ENCODE measurements at places on chromosomes 11 and 22. TPM values are rescaled to one million over a fixed set of nuclear protein-coding genes. Genes with fewer than 3 reads are reported as not detected.

- H3K27ac ChIP-seq, result peak overlapping the region; percentile 75
- peak overlapping the region; percentile 96 for H3K4me3 ChIP-seq
- peak; percentile 88 for DNase-seq
- H3K4me1 ChIP-seq, result peaks cover 40% of the 10 kb centered on the region
- no peaks in the 10 kb centered on the region for H3K36me3 ChIP-seq
Observed at GRCh38 chr11:59172345-59173079, 580 bp downstream of the DTX4 start.

DNA sequence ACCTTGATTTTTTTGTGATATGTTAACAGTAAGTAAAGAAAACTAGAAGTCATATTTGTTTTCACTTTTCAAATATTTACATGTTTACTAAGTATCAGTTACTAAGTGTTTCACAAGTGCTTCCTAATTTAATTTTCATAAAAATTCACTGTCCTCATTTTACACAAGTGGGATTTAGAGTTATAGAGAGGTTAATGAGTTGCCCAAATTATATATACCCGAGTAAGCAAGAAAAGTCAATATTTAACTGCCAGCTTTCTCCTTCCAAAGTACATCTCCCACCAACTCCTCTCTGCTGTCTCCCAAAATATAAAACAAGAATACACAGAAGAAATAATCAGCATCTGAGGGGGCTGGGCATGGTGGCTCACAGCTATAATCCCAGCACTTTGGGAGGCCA lies 896.7 kb upstream of the ANO3 start:
- H3K36me3 ChIP-seq, result no peaks in the 10 kb centered on the region
- no peak overlapping the region for H3K27ac ChIP-seq
- no peaks in the 10 kb centered on the region for H3K4me1 ChIP-seq
- no peaks in the 10 kb centered on the region for H3K27me3 ChIP-seq
- DNase-seq, result no peak
- H3K4me3 ChIP-seq, result no peak overlapping the region

The PNPLA3 gene
- 2.3 TPM for total RNA-seq

DNA sequence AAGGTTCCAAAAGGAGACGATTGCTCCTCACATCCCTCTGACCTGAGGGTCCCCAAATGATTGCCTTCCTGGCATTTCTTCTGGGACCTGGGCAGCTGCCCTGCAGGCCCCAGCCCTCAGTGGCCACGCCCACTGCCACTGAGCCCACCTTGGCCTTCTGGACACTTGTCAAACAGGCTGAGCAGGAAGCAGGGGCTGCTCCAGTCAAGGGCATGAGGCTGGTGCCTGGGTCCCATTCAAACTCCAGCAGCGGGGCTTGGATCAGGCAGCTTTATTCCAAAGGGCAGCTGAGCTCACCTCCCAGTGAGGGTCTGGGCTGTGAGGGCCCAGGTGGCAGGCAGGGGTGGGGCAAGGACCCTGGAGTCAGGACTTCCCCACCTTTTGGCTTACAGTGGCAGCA lies 13.6 kb downstream of the KCTD17 start:
- H3K27ac ChIP-seq, result no peak overlapping the region
- no peak overlapping the region for H3K4me3 ChIP-seq
- H3K36me3 ChIP-seq, result peaks cover 18% of the 10 kb centered on the region

GRCh38 chr11:67285541-67286498 lies 3.3 kb upstream of the ANKRD13D start:
- peak overlapping the region; percentile 81 for H3K4me3 ChIP-seq
- DNase-seq, result peak; percentile 89
- peaks cover 94% of the 10 kb centered on the region for H3K4me1 ChIP-seq
- H3K27me3 ChIP-seq, result no peaks in the 10 kb centered on the region
- H3K36me3 ChIP-seq, result peaks cover 62% of the 10 kb centered on the region

The CCT8L2 gene
- total RNA-seq, result not detected

The DMC1 gene
- total RNA-seq, result 0.80 TPM

DNA sequence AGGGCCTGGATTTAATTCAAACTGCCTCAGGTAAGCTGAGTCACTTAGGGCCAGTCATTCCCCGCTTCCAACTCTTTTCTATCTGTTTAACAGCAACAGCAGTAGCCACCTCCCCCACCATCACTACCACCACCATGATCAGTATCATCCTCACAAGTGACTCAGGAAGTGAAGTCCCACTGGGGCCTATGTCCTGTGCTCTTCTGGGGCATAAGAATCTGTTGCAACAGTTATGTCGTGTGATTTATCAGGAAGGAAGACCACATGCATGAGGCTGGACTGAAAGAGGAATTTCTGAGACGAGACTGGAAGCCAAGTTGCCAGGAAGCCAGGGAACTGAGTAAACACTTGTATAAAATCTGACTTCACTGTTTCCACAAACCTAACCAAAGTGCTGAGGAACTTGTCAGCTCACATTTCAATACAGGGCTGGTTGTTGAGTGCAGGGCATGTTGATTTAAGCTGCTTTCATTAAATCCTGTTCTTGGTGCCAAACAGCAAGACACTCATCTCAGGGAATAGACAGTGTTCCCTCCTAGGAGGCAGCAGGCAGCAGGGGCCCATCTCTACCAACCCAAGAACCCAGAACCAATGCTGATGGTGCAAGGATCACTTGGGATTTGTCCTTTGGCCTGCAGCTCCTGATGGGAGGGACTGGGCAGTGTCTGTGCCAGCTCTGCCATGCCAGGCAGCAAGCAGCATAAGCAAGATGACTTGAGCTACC lies 226.7 kb upstream of the NARS2 start:
- H3K36me3 ChIP-seq, result no peaks in the 10 kb centered on the region
- peak overlapping the region; percentile 67 for H3K27ac ChIP-seq
- no peak overlapping the region for H3K4me3 ChIP-seq
- H3K4me1 ChIP-seq, result peaks cover 14% of the 10 kb centered on the region

The HTR3B gene
- not detected for total RNA-seq

The BTBD18 gene
- total RNA-seq, result not detected

GRCh38 chr11:76257074-76257719 lies 50.9 kb upstream of the WNT11 start:
- H3K4me3 ChIP-seq, result no peak overlapping the region
- H3K27me3 ChIP-seq, result no peaks in the 10 kb centered on the region
- no peaks in the 10 kb centered on the region for H3K4me1 ChIP-seq
- H3K27ac ChIP-seq, result no peak overlapping the region

GRCh38 chr11:132126973-132127899 lies 756.8 kb downstream of the NTM start:
- peaks cover 19% of the 10 kb centered on the region for H3K4me1 ChIP-seq
- no peaks in the 10 kb centered on the region for H3K27me3 ChIP-seq
- H3K27ac ChIP-seq, result peak overlapping the region; percentile 14
- no peaks in the 10 kb centered on the region for H3K36me3 ChIP-seq
- peak overlapping the region; percentile 32 for H3K4me3 ChIP-seq

The SERPIND1 gene
- 0.14 TPM for total RNA-seq

- H3K27ac ChIP-seq, result no peak overlapping the region
- no peak overlapping the region for H3K4me3 ChIP-seq
- H3K36me3 ChIP-seq, result no peaks in the 10 kb centered on the region
- H3K4me1 ChIP-seq, result peaks cover 21% of the 10 kb centered on the region
- DNase-seq, result no peak
- no peaks in the 10 kb centered on the region for H3K27me3 ChIP-seq
Observed at GRCh38 chr11:46456269-46457001, 64.9 kb upstream of the CHRM4 start.
